Fibroblast of villous mesenchyme (primary cell): ENCODE measurements at places on chromosomes 2 and 18. TPM values are rescaled to one million over a fixed set of nuclear protein-coding genes. Genes with fewer than 3 reads are reported as not detected.

GRCh38 chr2:28613633-28614501, 118.0 kb downstream of the PLB1 start:
- DNase-seq = peak; percentile 65

SIX3 gene
- not detected in 2 replicates for total RNA-seq

UGT1A5 gene
- total RNA-seq = not detected in 2 replicates

RFX8 gene
- 0.97 and 1.7 TPM in 2 replicates for total RNA-seq

- no peak for DNase-seq
Measured at GRCh38 chr18:74856434-74856833, 258.8 kb downstream of the ZNF407 start.

RAD51AP2 gene
- total RNA-seq = under 0.01 TPM in 2 replicates

DNA sequence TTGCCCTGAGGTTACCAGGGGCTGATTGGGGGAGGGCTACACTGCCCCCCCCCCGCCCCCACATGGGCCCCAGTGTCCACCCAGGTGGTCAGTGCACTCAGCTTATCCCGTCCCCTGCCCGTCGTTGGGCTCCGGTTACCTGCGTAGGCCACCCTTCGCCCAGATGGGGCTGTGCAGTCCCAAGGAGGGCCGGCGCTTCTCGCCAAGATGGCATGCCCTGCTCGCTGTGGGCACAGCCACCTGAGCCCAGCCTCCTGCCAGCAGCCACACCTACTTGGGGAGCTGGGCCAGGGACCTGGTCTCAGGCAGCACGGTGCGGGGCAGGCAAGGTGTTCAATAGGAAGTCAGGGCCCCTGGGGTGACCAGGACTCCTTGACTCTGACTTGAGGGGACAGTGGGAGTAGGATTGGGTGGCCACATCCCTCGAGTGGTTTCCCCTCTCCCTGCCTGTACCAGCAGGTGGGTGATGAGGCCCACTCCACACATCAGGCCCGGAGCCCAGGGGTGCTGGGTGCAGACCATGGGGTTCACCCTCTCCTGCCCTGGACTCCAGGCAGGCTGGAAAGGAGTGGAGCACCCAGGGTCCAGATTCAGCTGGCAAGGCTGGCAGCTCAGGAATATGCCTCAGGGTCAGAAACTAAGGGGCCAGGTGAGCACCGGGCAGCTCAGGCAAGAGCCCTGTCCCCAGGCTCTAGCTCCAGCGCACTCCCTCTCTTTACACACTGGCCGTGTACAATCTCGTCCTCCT, 170.3 kb downstream of the GLI2 start:
- DNase-seq = no peak
